ENCODE measurements at places on chromosomes 1 and 21. TPM values are rescaled to one million over a fixed set of nuclear protein-coding genes. Genes with fewer than 3 reads are reported as not detected.

Gene ICOSLG
- 0.63 TPM for polyA plus RNA-seq

Gene HMCN1
- polyA plus RNA-seq, result 11.3 TPM

Gene AK5
- 8.9 TPM for polyA plus RNA-seq

Gene LEFTY1
- 0.51 TPM for polyA plus RNA-seq

Gene ARHGEF16
- 8.8 TPM for polyA plus RNA-seq

Gene TIAM1
- 0.50 TPM for polyA plus RNA-seq

Gene RGSL1
- not detected for polyA plus RNA-seq

Gene SMCP
- polyA plus RNA-seq, result not detected

Gene BSND
- not detected for polyA plus RNA-seq

Gene FGR
- polyA plus RNA-seq, result 12.1 TPM

Gene CACNA1E
- not detected for polyA plus RNA-seq

Gene SERTAD4
- polyA plus RNA-seq, result 3.7 TPM

Gene SERINC2
- polyA plus RNA-seq, result 3.3 TPM

Gene C8A
- not detected for polyA plus RNA-seq

Gene ZFYVE9
- polyA plus RNA-seq, result 8.5 TPM

Gene MAGI3
- 4.2 TPM for polyA plus RNA-seq

Gene ATP8B2
- polyA plus RNA-seq, result 28.8 TPM

Gene STUM
- 0.59 TPM for polyA plus RNA-seq

Gene GFI1
- 0.67 TPM for polyA plus RNA-seq

Gene SLC45A3
- 14.1 TPM for polyA plus RNA-seq

Gene ZC3H11A
- polyA plus RNA-seq, result 31.2 TPM

Gene SORT1
- 74.6 TPM for polyA plus RNA-seq

Gene C1orf115
- 70.5 TPM for polyA plus RNA-seq

Gene TLCD4
- polyA plus RNA-seq, result 5.5 TPM

Gene C1orf167
- polyA plus RNA-seq, result 2.3 TPM

Gene HSPB7
- polyA plus RNA-seq, result 128 TPM

Gene OR2L13
- not detected for polyA plus RNA-seq

Gene APOBEC4
- polyA plus RNA-seq, result not detected

Gene EPHB2
- 0.88 TPM for polyA plus RNA-seq

Gene ATAD3C
- polyA plus RNA-seq, result 0.08 TPM

Gene UBASH3A
- 0.10 TPM for polyA plus RNA-seq

Gene CFHR3
- not detected for polyA plus RNA-seq

Gene SPRR2G
- polyA plus RNA-seq, result not detected

Gene SH2D1B
- polyA plus RNA-seq, result 0.10 TPM

Gene ZNF695
- polyA plus RNA-seq, result not detected

Gene COL24A1
- polyA plus RNA-seq, result 0.31 TPM

Gene AGMAT
- polyA plus RNA-seq, result 1.4 TPM

Gene SYTL1
- polyA plus RNA-seq, result 1.2 TPM

Gene ZC3H12A
- polyA plus RNA-seq, result 14.2 TPM

Gene E2F2
- polyA plus RNA-seq, result not detected

Gene ESRRG
- polyA plus RNA-seq, result not detected

Gene IQGAP3
- 0.38 TPM for polyA plus RNA-seq

Gene PIK3R3
- polyA plus RNA-seq, result 2.1 TPM

Gene C1orf94
- polyA plus RNA-seq, result not detected

Gene KCNJ6
- not detected for polyA plus RNA-seq

Gene CCDC30
- 1.8 TPM for polyA plus RNA-seq

Gene LIPI
- not detected for polyA plus RNA-seq

Gene ZNF593OS
- polyA plus RNA-seq, result not detected

Gene SDF4
- 73.3 TPM for polyA plus RNA-seq

Gene AMPD2
- 85.9 TPM for polyA plus RNA-seq

All from aorta (tissue), 5 donors.